H4 (cell line): ENCODE measurements at places on chromosomes 7 and 10.

DNA sequence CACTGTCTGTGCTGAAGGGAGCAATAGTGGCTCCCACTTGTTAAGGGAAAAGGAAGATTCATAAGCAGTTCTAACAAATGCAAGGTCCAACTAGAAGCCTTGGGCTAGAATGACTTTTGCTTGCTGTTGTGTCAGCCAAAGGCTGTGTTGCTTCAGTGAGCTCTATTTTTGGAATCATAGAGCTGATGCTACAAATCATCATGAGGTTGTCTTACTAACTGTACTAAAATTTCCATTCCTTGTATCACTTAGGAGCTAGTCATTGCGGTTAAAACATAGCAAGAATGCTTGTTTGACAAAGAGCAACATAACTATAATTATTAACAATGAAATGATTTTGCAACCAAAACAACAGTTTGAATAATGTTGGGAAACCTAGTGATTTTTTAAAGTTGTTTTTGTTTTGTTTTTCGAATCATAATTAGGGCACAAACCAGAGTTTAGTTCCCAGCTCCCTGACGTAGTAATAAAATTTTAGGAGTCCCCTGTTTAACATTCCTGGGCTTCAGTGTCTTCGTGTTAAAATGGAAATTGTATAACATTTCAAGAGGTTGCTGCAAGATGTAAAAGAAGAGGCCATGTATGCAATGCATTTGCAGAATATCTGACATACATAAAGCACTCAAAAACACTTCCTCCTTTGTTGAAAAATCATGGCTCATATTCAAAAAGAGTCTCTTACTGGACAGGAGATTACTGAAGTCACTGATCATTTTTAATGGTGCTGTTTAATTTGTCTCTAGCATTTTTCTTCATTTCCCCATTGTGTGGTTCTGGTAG lies 183.4 kb downstream of the MACC1 start:
- no peak for DNase-seq

GRCh38 chr10:69562731-69563254 lies 10.4 kb downstream of the NEUROG3 start:
- no peak for DNase-seq

DNA sequence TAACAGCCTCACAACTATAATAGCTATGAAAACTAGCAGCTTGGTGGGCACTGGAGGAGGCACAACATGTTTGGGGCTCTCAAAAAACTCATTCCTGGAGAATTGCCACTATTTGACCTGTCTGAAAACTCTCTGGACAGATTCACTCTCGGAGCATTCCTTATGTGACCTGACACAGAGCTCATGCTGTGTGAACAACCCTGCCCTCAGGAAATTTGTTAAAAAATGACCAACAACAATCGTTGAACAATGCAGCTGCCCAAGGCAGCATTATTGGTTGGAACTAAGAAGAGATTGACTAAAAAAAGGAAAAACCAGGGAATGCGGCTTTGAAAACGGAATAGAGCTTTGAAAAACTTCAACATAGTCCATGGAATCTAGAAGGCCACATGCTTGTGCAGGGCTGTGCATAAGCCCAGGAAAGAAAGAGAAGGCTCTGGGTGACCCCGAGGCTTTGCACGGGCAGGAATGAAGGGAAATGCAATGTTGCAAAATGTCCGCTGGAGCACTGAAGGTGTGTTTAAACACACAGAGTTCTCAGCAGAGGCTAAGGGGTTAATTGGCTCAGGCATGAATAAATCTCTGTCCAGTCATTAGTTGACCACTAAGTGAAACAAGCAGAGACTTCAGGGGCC lies 52.8 kb downstream of the NAMPT start:
- no peak for DNase-seq

- DNase-seq = no peak
Observed at GRCh38 chr10:65565246-65565645, 1360.6 kb upstream of the LRRTM3 start.

- no peak for DNase-seq
Observed at GRCh38 chr10:30617070-30617469, 12.5 kb downstream of the LYZL2 start.
